SW480 (cell line): ENCODE measurements at places on chromosomes 7 and 10.
A peak's percentile ranks its signal among the peaks of the same experiment; 100 is the strongest.

DNA sequence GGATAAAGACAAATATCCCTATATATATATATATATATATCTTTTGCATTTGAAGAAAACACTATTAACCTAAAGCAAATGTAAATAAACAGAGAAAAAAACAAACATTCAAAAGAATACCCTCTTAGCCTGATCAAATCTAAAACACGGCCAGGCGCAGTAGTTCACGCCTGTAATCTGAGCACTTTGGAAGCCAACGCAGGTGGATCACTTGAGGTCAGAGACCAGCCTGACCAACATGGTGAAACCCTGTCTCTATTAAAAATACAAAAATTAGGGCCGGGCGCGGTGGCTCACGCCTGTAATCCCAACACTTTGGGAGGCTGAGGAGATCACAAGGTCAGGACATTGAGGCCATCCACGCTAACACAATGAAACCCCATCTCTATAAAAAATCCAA lies 9.2 kb downstream of the ANXA7 start:
- DNase-seq = no peak

GRCh38 chr7:70893971-70894715 lies 237.8 kb upstream of the GALNT17 start:
- no peak for DNase-seq

DNA sequence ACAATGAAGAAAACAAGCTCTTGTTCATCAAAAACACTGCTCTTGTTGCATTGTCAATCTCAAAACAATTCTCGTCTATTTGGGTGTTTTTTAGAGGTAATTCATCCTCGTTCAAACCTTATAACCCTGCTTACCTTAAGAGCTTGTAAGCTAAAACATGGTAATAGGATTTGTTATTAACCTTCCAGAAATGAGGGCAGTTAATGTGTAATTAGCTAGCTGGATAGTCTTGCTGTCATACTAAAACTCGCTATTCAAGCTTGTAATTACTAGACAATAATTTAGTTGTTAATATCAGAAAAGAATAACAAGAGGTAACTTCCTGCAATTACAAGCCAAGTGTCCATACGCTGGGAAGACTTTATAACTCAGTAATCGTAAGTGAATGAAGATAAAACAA lies 101.6 kb downstream of the UBE2H start:
- no peak for DNase-seq

DNA sequence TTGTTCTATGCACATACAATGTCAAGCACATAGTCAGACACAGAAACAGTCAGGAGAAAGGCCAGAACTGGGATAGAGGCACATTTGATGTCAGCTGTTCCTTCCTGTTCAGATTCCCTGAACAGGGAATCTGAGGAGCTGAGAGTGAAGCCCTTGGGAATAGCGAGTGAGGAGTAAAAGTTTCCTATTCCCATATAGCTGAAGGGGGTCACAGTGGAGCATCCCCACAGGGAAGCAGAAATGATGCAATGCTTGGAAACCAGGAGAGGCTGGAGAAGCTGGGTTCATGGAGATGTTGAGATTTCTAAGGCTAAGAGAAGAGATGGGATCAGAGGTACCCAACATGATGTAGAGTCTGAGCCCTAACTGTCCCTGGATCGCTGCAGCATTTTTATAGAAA lies 11.3 kb upstream of the PRXL2A start:
- peak; percentile 20 for DNase-seq

DNA sequence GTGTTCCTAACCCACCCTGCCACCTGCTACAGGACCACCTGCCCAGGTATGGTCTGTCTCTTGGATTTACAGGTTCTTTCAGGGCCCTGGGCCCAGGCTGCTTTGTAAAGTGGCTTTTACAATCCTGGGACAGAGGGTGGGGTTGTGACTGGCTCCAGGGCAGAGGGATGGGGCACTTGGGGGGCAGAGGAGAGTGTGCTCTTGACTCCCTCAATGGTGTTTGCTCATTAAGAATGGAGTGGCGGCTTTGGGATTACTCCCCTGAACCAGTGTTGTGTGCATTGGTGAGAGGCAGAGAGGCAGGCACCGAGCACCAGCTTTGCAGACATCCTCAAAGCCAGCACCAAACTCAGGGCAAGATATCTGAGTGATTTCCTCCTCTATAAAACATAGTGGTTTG lies 43.5 kb downstream of the VWA2 start:
- no peak for DNase-seq

- DNase-seq = no peak
Observed at GRCh38 chr7:6725003-6725402, 18.3 kb upstream of the ZNF12 start.

GRCh38 chr10:28585076-28585475 lies 52.2 kb downstream of the WAC start:
- DNase-seq = no peak

DNA sequence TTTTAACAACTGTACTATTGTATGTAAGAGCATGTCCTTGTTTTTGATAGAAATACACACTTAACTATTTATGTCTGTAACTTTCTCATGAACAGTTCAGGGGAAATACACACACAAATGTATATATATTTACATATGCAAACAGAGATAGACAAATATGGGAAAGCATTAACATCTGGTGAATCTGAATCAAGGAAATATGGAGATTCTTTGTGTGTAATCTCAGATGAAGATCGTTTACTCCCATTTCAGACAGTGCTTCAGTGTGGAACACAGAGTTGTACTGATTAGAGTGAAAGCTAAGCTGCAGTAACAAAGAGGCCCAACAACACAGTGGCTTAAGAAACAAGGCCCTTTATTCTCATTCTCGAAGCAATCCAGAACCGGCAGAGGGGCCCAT lies 26.3 kb upstream of the NPVF start:
- DNase-seq = no peak

DNA sequence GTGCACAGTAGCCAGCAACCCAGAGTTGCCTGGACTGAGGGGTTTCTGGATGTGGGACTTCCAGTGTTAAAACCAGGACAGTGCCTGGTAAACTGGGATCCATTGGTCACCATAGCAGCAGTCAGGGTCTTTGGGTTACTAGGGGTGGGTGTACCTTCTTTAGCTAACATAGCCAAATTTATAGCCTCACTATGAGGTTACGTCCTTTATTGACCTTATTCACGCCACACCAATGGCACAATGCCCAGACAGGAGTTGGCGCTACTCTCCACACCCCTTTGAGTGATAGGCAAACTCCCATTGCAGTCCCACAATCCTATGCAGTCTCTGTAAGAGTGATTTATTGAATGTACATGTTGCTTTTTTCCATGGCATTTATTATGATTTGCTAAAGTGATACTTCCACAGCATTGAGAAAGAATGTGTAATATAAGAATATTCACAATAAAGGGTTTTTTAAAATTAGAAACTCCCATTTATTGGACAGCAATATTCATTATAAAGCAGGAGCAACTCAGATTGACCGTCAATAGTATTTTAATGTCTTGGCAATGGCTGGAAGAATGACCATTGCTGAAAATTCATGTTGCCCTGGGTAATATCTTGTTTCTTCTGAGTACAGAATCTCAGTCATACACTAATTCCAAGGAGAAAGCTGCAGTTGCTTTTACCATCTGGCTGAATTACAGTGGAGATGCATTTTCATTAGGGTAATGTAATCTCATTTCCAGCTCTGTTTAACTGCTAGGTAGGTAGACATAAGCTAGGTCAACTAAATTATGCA lies 26.1 kb downstream of the IFIT5 start:
- DNase-seq = no peak

- DNase-seq = no peak
Observed at GRCh38 chr10:112265745-112266144, 17.5 kb upstream of the TECTB start.

DNA sequence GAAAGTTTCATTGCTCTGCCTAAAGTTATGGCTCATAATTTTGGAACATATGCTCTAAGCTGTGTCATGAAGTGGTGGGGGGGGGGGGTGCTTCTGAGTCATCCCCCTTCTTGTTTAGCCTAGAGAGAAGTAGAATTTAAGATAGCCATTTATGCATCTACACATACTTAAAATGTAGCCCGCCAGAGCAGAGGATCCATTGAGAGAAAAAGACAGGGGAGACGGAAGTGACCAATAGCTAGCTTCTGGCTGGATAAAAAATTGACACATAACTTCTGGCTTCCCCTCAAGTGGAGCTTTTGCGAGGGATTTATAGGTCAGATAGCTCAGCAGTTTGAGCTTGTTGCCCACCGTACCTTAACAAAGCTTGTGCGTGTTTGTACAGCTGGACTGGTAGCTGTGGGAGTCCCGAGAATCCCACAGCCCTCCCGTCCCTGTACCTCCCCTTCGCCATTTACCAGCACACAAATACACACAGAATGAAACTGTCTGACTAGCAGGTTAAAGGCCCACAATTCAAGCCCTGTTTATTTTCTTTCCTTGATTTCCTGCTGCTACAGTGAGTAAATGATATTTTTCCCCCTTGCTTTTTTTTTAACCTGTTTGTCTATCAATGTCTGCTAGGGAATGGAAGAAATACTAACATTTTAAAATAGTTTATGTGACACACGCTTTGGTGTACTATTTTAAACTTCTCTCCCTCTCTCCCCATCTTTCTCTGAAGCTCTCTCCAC lies 232.6 kb upstream of the FERD3L start:
- no peak for DNase-seq

DNA sequence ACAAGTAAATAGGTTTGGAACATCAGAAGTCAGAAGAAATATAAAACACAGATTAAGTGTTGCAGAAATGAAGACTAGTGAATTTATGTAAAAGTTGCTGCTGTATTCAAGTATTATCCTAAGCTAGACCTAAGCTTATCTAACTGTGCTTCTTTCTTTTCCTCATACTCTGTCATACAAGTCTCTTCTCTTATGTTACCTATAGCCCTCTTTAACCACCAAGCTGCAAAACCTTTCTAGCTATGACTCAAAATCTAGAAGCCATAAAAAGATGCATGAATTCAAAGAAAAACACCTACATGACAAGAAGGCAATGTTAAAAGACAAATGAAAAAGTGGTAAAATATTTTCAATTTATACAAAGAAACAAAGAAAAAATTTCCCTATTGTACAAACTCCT lies 23.0 kb downstream of the DENND11 start:
- no peak for DNase-seq

DNA sequence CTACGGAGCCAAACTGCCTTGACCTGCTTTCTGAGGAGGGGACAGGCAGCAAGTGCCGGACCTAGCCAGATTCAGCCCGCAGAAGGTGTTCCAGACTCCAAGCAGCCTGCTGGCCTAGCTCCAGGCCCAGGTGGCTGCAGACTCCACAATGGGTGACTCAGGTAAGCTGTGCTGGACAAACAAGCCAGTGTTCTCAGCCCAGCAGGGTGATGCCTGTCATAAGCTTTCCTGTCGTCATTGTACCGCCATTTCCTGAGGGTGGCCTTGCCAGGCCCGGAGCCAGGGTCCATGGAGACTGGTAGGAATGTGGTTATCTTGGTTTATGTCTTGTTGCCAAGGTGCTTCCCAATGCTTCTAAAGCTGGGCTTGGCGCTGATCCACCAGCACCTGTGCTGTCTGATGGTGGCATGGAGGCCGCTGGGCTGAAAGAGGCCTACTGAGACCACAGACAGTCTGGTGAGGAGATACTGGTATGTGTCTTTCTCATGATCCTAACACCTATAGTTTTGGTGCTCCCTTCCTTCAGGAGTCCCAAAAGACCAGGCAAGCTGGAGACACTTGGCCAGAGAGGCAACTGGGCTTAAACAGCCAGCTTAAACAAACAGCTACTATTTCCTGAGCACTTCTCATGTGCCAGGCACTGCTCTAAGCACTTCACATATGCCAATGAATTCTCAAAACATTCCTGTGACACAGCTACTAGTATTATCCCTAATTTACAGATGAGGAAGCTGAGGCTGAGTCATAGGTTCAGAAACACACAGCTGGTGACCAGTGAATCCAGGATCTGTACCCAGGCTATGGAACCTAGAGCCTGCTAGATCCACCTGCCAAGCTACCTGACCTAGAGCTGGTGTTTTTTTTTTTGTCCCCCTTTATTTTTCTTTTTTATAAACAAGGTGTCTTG lies 42.0 kb downstream of the ZC3HC1 start:
- DNase-seq = peak; percentile 72

GRCh38 chr10:100184840-100185239 lies 989 bp downstream of the ERLIN1 start:
- peak; percentile 30 for DNase-seq

DNA sequence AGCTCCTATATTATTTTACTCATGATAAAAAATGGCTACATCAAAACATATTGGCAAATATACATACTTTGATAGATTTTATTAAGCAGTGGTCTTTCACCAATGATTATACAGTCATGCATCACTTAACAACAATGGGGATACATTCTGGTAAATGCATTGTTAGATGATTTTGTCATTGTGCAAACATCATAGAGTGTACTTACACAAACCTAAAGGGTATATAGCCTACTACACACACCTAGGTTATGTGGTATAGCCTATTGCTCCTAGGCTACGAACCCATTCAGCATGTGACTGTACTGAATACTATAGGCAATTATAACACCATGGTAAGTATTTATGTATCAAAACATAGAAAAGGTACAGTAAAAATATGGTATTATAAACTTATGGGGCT lies 98.9 kb upstream of the IL6 start:
- DNase-seq = no peak

DNA sequence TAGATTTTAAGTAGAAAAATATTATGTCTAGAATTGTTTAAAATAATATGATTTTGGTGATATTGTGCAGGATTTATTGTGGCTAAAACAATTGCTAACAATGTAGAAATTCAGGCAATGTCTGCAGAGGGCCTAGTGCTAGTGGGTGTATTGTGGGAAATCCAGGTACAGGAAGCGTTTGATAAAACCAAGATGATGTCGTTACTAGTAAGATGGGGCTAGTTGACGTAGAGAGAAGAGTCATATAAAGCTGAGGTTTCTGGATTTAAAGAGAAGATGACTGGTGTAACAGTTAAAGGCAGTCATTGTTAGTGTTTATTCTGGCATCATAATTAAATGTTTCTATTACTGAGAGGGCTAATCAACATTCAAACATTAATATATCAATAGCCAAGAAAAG lies 43.5 kb downstream of the ADK start:
- no peak for DNase-seq

DNA sequence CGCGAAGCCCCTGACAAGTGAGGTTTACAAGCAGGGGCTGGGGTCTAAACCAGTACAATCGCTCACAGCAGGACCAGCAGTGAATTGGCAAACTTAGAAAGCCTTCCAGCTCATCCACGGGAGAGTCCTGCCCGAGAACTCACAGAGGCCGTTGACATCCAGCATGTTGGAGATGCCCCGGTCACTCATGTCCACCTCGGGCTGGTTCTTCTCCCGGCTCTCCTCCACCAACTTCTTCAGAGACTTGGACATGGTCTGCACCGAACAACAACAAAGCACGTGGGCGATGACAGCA lies 447 bp downstream of the RSU1 start:
- peak; percentile 28 for DNase-seq

GRCh38 chr7:152969839-152970238 lies 210.3 kb downstream of the ACTR3B start:
- no peak for DNase-seq
